Activated naive CD8-positive, alpha-beta T cell treated with anti-CD3 and anti-CD28 coated beads for 36 hours (primary cell): ENCODE measurements at places on chromosomes 6 and 20.

DNA sequence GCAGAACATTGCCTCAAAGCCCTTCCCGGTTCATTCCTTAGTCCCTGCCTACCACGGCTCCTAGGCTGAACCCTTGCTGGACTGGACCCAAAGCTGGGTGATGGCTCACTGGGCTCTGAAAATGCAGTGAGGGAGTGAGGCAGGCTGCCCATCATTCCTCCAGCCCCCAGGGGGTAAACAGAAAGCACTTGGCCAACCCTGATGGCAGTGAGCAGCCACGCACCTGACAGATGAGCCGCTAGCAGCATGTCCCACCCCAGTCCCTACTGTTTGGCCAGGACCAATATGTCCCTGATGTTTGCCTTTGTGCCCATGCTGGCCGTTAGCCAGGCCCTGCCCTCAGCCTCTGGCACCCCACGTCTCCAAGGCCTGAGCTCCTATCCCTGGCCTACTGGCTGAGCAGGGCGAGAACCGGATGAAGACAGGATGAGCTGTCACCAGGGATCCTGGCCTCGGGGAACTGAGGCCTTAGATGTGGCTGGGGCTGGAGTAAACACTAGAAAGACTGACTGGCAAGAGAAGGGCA is 19.4 kb upstream of the BAK1 start:
- no peak for DNase-seq

DNA sequence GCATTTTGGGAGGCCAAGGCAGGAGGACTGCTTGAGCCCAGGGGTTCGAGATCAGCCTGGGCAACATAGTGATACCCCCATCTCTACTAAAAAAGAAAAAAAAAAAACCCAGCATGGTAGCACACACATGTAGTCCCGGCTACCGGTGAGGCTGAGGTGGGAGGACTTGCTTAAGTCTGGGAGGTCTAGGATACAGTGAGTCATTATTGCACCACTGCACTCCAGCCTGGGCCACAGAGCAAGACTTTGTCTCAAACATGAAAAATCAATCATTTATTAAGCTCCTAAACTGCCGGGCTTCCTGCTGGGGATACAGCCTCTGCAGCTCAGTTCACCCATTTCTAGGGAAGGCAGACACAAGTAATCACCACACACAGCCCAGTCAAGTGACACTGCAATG is 7.3 kb upstream of the USP45 start:
- no peak for DNase-seq

GRCh38 chr6:165098165-165098564 is 211.2 kb downstream of the C6orf118 start:
- no peak for DNase-seq

DNA sequence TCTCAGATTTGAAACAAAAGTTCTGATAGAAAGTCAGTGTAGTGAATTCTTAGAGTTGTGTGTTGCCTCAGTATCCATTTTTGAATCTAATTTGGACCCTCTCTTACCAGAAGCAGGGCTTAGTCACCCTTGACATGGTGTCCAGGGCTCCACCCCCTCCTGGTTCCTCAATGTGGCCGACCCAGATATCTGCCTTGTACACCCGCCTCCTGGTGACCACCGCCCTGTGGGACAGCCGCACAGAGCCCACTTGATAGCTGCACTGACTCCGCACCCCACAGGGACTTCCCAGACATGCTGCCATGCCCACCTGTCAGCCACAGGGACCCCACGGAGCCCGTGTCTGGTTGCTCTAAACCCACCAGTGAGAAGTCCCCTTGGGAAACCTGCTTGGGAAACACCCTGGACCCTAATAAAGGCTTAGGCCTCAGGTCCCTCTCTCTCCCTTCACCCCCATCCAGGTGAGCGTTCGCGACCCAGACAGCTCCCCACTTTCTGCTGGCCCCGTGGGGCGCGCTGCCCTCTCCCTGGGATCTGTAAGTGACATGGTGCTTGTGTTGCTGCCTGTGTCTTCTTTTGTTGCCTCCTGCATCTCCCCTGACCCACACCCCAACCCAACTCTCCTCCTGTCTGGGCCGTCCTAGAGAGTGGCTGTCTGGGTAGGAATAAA is 47.2 kb upstream of the SYNDIG1 start:
- DNase-seq, result no peak

DNA sequence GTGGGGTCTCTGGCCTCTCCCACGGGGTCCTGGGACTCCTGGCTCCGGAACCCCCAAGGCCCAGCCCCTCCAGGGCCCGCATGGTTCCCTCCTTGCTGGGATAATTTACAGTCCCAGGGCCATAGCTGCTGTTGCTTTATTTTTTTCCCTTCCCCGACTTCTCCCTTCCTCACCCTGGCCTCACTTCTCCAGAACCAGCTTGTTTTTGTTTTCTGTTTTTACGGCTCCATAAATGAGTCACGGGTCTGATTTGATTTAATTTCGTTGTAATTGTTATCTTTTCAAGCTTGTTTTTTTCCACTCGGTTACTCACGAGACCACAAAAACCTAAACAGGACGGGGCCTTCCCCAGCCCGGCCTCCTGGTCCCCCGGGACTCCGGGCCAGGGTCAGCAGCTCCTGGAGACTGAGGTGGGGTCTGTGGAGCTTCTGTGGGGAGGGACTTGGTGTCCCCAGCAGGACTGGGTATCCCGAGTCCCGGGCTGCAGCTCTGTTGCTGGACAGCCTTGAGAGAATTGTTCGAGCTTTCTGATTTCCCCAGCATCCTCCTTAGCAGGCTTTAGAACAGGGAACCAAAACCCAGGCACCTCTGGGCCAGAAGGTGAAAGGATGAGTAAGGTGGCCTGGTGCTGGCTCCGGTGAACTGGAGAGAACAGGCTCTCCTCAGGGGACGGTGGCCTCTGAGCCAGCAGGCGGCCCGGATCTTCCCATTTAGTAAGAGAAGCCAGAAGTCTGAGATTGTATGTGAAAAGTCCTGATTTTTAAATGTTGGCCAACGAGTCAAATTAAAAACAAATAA is 94.9 kb downstream of the CEBPB start:
- no peak for DNase-seq

DNA sequence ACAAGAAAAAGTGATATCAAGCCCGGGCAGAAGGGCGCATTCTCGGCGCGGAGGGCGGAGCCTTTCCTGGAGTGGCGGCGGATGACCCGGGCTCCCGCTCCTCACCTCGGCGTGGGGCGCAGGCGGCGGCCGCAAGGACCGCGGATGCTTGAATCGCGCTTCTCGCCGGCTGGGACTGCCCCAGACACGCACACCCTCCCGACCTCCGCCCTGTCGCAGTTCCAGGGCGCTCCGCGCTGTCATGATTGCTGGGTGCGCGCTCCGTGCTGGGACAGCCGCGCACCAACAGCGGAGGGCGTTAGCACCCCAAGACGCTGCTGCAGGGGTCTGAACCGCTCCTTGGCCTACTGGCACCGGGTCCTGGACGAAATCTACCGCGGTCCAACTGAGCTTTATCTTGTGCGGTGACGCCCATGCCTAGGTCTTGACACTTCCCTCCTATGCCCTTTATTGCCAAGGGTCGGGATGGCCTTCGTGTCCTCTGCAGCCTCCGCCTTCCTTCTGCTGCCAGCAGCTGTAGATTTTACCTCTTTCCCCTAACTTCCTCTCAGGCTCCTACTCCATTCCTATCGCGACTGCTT is 43.3 kb downstream of the IRAK1BP1 start:
- DNase-seq, result peak; percentile 47

DNA sequence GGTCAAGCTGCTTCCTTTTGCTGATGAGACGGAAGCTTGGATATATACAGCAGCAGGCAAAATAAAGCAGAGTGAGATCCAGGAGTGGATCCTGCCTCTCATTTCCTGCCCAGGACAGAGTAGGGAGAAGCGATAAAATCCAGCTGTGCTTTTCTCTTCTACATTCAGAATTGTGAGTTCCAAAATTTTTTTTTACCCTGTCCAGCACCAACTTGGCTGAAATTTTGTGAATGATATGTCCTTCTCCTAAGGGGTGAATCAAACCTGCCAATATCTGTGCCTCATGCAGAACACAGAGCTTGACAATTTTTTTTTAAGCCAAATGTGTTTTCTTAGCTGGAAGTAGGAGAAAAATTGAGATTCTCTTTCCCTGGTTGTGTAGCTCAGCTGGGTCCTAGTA is 235.6 kb upstream of the CHD6 start:
- DNase-seq, result no peak

DNA sequence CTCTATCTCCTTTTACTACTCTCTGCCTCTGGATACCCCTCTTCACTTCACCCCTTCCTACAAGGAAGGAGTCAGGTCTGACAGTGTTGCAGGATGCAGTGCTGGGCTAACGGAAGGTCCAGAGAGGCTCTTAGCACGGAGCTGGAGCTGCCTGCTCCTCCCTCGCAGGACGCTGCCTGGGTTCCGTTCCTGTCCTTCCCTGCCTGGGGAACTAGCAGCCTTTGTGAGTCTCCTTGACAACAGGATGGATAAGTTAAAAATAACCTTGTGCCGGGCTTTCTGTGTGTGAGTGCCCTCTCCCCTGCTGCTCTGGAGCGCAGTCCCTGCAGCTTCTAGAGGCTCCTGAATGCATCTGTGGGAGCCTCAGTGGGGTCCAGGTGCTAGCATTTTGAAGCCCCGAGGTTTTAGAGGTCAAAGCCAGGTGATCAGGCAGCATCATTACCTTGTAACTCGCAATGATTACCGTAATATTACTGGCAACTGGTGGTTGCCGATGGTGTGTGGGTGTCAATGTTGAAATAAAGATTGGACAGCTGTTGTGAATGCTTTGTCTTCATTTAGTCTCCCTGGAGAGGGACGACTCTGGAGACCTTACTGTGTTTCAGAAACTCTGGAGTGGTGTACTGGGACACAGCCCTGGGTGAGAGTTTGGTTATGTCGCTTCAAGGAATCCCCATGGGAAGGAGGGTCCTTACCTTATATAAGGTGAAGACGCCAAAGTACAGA is 44.4 kb downstream of the CDS2 start:
- no peak for DNase-seq

DNA sequence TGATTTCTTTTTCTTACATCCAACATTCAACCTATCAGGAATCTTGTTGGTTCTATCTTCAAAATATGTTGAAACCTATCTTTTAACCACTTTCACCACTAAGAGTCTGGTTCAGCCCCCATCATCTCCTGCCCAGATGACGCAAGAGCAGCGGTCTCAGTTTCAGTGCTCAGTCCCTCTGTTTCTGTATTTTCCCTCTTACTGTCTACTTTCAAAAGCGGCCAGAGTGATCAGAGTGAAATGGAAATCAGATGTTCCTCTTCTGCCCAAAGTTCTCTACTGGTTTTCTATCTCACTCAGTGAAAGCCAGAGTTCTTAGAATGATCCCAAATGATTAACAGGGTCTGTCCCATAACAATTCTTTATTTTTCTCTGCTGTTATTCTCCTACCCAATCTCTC is 147.9 kb upstream of the PDE7B start:
- DNase-seq, result peak; percentile 12

GRCh38 chr6:32741031-32741960 is at the start of gene HLA-DQA2:
Gene HLA-DQA2 (plus strand): TSS chr6:32741391. CDS start chr6:32741444, 53 bp downstream.
- no peak for DNase-seq

DNA sequence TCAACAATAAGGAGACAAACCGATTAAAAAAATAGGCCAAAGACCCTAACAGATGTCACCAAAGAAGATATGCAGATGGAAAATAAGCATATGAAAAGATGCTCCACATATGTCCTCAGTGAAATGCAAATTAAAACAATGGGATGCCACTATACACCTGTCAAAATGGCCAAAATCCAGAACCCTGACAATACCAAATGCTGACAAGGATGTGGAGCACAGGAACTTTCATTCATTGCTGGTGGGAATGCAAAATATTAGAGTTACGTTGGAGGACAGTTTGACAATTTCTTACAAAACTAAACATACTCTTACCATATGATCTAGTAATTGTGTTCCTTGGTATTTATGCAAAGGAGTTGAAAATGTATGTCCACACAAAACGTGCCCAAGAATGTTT is 1.8 kb upstream of the ZNF184 start:
- DNase-seq, result no peak

DNA sequence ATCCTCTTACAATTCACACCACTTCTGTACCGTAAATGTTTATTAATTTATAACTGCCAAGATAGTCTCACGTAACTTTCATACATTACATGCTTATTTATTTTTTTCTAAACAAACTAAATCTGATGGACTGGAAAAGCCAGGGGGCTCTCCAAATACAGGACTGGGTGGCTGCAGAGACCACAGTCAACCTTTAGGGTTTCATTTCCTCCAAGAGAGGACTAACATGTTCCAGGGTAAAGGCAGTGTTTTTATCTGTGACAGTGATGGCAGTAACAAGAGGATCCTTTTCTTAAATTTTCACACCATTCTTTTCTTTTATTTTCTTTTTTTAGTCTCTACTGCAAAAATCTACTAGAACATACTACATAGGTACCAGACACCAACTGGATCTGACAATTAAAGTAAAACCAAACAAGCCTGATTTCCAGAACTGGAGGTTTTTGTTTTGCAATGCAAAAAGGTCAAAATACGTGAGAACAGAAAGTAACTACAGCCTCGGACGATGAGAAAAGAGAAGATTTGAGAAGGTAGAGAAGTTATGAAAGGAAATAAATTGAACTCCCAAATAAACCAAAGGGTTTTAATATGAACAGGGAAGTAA is 1.2 kb downstream of the LMBRD1 start:
- no peak for DNase-seq

GRCh38 chr20:3473944-3474343 is 3.1 kb downstream of the ATRN start:
- DNase-seq, result no peak

DNA sequence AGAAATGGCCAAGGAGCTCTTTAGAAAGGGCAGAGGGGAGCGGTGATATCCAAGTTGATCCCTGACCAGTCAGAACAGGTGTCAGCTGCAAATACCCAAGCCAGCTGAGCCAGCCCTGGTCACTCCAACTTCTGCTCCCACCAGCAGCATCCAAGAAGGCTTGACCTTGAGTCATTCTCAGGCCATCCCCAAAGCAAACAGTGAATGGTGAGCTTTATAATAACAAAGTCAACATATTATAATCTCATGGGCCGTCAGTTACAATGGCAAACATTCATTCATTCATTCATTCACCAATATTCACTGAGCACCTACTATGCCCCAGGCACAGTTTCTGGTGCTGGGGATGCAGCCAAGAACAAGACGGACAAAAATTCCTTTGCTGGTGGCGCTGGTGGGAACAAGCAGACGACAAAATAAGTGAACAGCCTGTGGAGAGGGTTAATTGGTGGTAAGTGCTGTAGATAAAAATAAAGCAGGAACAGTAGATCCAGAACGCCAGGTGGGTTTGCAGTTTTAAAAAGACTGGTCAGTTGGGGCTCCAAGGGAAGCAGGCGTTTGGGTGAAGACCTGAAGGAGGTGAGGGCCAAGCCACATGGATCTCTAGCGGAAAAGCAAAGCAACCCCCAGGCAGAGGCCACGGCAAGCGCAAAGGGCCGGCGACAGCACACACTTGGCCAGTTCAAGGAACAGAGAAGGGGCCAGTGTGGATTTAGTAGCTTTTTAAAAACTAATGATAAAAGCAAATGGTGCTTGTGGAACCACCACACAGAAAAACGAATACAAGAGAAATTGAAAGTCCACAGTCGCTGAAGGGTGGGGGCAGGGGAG is 131.8 kb upstream of the PTPN1 start:
- no peak for DNase-seq
